NCI-H1694 treated with DMSO at 0.1 percent for 48 hours (cell line): ENCODE measurements at places on chromosomes 13 and 19.
A peak's percentile ranks its signal among the peaks of the same experiment; 100 is the strongest.

DNA sequence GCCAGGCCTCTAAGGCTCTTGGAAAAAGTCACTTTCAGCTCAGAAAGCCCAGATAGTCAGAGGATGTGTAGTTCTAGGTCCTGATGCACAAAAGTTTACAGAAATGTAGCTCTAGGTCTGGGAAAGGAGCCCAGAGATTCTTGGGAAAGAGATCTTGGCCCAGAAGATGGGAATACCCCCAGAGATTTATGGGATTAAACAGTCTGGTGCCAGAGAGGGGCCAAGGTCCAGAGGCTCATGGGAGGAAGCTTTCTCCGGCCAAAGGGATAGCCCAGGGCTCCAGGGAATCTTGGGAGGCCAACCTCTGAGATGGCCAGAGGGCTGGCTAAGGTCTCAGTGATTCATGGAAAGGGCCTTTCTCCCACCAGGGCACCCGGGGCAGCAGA lies 15.2 kb downstream of the BCAT2 start:
- no peak for DNase-seq

DNA sequence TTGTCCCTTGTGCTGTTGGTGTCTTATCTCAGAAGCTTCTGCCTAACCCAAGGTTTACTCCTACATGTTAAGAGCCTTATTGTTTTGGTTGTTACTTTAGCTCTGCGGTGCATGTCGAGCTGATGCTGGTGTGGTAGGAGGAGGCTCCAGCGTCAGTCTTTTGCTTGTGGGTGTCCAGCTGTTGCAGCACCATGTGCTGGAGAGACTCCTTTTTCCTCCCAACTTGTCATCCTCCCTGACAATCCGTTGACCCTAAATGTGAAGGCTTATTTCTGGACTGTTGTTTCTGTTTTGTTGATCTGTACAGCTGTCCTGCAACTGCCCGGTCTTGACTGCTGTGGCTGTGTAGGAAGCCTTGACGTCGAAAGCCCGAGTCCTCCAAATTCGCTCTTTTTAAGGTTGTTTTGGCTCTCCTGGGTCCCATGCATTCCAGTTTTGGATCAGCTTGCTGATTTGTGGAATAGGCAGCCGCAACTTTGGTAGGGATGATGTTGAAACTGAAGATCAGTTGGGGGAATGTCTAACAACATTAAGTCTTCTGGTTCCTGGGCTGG lies 15.3 kb downstream of the NAXD start:
- DNase-seq = no peak

DNA sequence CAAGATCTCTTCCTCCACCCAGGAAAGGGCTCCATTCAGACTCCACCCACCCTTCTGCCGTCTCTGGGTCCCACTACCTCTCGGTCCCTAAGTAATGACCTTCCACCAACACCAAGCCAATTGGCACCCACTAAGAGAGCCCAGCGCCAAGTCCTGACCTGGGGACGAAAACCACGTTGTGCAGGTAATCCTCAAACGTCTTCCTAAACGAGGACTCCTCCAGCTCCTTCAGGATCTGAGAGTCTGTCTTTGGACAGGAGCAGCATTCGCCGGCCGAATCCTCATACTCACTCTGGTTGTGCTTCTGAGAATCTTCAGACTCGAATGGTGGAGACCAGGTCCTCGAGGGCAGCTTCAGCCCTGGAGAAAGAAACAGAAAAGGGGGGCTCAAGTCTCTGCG lies 83.1 kb downstream of the ZNF557 start:
- no peak for DNase-seq

- DNase-seq = no peak
These were observed 300.8 kb downstream of the EFNB2 start for GRCh38 chr13:106234636-106235035.

DNA sequence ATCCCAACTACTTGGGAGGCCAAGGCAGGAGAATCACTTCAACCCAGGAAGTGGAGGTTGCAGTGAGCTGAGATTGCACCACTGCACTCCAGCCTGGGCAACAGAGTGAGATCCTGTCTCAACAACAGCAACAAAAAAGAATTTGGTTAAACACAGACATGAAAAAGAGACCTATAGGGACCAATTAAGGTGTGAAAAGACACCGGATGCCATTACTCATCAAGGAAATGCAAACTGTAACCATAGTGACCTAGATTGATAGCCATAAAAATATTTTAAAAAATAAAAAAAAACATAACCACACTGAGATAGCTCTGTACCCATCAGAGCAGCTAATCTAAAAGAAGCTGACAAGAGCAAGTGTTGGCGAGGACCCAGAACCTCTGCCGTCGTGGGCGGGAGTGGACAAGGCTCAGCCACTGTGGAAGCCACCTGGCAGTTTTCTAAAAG lies 37.1 kb upstream of the ISYNA1 start:
- DNase-seq = no peak

DNA sequence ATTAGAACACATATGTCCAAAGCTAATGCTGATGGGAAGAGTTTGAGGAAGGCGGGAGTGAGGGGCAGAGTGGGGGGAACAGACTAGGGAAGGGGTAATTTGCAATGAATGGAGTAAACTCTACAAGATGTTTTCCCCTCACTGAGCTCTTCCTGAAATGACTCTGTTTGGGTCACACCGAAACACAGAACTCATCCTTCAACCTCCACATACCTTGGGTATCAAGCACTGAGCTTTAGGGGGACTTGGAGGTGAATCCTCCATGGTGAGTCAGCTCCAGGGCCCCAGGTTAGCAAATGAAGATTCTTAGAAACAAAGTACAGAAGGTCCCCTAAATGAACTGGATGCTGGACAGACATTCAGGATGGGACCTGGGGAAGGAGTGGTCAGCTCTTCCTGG lies 1.3 kb upstream of the SIGLEC10 start:
- DNase-seq = no peak

GRCh38 chr19:15837221-15837731 lies 21.8 kb upstream of the OR10H1 start:
- no peak for DNase-seq

- DNase-seq = no peak
These were observed 485.1 kb downstream of the IRS2 start for GRCh38 chr13:109301276-109301675.

DNA sequence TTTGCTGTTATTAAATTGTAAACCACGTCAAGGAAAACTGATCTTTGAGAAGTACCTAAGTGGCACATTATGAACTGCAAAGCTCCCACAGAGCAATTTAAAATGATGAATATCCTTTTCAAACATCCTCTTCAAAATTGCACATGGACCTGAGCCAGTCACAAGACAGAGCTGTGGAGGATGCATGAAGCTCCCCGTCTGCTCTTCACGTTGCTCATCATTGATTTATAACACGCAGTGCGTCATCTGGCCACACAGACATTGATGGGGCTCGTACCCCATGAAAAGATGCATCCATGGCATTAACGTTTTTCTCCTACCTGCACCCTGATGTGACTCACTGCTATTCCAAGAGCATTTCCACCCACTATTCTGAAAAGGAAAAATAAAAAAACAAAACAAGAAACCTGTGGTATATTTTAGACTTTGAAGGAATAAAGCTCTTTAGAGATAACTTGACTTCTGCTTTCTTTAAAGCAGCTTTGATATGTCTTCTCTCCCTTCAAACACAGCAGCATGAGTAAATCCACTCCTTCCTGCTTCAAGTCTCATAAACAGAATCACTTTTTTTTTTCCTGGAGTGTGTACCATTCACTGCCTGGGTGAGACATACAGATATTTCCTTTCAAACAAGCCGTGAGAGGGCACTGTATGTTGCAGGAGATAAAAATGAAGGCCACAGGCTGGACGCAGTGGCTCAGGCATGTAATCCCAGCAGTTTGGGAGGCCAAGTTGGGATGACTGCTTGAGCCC lies 7.2 kb upstream of the SERTM1 start:
- DNase-seq = no peak

GRCh38 chr13:75219479-75220237 lies 262.3 kb downstream of the TBC1D4 start:
- DNase-seq = peak; percentile 83

GRCh38 chr19:39924389-39924788 lies 10.0 kb downstream of the FCGBP start:
- DNase-seq = no peak

DNA sequence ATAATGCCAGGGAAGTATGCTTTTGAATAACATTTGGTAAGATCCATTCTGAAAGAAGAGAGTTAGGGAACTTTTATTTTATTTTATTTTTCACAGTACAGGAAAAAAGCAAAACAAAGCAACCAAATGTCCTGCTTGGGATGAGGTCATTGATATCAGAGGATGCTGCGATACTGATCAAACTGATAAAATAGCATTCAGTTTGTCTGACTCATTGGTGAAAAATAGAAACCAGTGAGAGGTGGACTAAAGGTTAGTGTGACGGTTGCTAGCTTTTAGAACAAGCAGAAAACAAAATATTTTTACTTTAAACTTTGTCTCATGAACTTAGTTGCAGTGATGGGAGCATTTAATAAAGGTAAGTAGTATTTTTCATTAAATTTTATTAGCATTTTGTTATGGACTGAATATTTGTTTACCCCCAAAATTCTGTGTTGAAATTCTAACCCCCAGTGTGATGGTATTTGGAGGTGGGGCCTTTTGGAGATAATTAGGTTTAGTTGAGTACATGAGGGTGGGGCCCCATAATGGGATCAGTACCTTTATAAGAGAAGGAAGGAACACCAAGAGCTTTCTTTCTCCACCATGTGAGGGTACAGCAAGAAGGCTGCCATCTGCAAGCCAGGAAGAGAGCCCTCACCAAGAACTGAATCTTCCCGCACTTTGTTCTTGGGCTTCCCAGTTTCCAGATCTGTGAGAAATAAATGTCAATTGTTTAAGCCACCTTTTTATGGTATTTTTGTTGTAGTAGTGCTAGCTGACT lies 37.3 kb downstream of the ITGBL1 start:
- no peak for DNase-seq

- DNase-seq = no peak
These were observed 51.5 kb downstream of the ATP7B start for GRCh38 chr13:51959773-51960172.

DNA sequence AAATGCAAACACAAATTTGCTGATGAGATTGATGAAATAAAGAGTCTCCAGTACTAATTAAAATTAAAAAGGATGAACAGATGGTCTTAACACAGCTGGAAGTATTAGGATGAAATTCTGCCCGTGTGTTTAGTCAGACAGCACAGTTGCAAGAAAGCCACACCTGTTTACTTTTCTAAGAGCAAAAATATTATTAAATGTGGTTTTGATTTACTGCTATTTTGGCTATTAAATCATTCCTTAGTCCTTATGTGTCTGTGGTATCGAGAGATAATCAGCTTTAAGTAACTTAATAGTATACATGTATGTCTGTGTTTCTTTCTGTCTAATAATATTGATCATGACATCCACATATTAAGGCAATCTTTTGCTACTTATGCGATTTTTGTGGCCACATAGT lies 494.9 kb downstream of the GPC6 start:
- DNase-seq = peak; percentile 50

DNA sequence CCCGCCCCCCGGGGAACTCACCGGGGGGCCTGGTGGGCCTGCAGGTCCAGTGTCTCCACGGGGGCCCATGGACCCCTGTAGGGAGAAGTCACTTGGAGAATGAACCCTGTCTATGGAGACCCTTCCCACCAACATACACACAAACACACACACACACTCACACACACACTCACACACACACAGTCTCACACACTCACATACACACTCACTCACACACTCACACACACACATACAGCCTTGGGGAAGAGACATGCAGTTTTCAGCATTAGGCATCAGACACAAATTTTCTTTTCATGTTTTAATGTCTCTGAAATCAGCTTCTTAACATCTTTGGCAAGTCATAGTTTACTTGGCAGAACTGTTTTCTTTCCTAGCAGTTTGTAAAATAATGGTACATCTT lies 31.0 kb upstream of the OLFM2 start:
- DNase-seq = no peak

GRCh38 chr19:2223391-2223790 lies 12.7 kb downstream of the PLEKHJ1 start:
- DNase-seq = no peak

DNA sequence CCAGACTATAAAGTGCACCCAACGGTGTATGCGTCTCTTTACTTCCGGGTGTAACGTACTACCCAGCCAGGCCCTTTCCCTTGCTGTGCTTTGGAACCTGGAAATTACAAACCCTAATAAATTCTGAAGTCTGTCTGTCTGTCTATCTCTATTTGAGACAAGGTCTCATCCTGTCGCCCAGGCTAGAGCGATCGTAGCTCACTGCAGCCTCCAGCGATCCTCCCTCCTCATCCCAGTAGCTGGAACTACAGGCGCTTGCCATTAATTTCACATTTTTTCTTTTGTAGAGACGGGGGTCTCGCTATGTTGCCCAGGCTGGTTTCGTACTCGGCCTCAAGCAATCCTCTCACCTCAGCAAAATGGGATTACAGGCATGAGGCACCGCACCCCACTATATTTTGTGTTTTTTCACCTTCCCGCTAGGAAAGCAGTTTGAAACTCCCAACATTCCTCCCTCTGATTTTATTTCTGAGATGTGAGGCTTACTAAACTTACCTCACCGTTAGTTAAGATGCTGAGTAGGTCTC lies 469 bp upstream of the RNF6 start:
- DNase-seq = peak; percentile 74

- DNase-seq = no peak
These were observed 26.5 kb upstream of the FOXO1 start for GRCh38 chr13:40692946-40693345.

- DNase-seq = no peak
These were observed 4.2 kb downstream of the PDX1 start for GRCh38 chr13:27923794-27924528.

DNA sequence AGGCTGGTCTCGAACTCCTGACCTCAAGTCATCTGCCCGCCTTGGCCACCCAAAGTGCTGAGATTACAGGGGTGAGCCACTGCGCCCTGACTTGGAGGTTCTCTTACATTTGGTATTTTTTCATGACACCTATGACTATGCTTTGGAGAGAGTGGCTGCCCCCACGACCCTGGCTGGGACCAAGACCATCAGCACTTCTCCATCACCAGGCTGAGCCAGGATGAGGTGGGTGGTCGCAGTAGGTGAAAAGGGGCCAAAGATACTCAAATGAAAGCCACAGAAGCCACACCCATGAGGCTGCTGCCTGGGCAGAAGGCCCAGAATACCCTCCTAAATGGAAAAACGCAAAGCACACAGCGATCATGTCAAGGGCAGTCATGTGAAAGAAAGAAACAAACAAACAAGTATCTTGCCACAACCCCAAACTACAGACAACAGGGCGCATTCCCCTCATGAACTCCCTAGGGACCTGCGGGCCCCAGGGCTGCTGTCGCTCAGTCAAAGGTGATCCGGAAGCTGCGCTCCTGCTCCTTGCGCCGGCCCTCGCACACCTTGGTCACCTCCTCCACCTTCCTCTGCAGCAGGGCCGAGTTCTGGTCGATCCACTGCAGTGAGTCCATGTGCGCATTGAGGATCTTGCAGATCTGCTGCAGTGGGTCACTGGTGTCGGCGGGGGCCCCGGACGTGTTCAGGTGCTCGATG lies 11.2 kb upstream of the IL4I1 start:
- no peak for DNase-seq
